ENCODE measurements at places on chromosomes 11 and 22.
A peak's percentile ranks its signal among the peaks of the same experiment; 100 is the strongest.

DNA sequence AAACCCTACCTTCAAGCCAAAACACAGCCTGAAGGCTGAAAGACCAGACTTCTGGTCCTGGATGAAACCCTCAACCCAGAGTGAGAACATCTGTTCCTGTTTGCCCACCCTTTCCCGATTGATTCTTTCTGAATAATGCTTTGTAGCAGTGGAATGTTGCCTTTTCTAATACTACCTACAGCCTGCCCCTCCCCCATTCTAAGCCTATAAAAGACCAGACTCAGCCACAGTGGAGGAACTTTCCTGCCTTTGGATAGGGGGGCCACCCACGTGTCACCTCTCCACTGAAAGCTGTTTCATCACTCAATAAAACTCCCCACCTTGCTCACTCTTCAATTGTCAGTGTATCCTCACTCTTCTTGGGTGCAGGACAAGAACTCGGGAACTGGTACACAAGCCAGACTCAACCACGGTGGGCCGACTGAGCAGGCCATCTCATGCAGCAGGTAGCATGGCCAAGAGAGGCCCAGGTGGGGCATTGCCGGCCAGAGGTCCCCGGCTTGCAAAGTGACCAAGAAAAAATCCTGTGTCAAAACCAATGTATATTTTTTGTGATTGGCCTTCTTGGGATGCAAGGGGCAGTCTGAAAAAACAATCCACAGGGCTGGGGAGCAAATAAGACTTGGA is 6.6 kb upstream of the APOL6 start:
- DNase-seq = no peak

DNA sequence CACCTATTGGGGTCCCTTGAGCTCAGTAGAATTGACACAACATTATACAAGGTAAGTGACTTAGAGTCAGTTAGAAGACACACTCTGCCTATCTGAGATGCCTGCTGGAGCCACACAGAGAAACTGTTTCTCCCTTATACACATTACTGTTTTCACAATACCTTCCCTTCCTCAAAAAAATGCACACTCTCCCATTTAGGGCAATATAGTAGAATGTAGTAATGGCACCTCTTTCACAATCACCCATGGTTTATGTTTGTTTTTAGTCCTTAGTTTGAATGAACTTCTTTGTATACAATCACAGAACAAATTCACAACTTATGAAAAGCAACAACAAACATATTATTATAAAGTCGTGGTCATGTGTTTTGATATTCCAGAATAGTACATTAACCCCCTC is 14.3 kb downstream of the OR52H1 start:
- DNase-seq = no peak

GRCh38 chr22:45842291-45842991 is 134.5 kb downstream of the WNT7B start:
- DNase-seq = peak; percentile 35

DNA sequence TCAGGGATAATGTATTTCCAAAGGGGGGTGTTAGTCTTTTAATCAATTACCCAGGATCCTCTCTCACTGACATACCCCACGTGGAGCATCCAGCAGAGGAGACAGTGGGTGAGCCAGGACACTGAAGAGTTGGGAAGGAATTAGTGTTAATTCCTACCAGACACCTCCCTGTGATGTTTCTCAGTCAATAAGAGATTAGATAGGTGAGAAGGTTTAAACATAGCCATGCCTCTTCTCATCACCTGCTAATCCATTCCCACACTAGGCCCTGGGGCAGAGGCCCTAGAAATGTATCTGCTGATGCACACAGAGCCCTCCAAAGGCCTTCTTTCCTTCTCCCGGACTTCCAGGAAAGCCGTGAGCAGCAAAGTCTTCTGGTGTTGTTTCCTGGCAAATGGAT is 363.6 kb upstream of the LARGE1 start:
- DNase-seq = no peak

- no peak for DNase-seq
These were observed 10.8 kb downstream of the ST3GAL4 start for GRCh38 chr11:126366064-126366822.

DNA sequence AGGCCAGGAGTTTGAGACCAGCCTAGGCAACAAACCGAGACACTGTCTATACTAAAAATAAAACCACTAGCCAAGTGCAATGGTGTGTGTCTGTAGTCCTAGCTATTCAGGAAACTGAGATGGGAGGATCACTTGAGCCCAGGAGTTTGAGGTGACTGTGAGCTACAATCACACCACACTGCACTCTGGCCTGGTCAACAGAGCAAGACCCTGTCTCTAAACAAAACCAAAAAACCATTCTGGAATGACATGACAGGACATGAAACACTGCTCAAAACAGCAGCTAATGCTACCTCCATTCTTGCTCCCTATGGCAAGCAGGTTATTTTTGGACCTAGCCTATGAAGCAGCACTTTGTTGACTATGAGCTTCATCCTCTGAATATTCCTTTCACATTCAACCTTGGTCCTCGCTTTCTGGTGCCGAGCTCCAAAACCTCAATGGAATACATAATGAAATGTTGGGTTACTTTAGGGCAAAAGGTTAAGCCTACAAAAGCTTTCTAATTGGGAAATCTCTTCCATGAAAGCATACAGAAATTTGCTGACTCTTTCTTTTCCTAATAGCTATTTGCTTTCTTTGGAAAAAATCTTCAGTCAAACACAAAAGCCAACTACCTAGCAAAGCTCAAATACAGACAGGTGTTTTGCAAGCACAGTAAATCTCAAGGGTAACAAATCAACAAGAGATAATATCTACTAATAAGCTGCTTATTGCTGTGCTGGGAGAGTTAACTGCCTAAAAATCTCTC is 21.1 kb downstream of the SIK3 start:
- no peak for DNase-seq

GRCh38 chr11:12087075-12088004 is 23.1 kb upstream of the MICAL2 start:
- peak; percentile 63 for DNase-seq

DNA sequence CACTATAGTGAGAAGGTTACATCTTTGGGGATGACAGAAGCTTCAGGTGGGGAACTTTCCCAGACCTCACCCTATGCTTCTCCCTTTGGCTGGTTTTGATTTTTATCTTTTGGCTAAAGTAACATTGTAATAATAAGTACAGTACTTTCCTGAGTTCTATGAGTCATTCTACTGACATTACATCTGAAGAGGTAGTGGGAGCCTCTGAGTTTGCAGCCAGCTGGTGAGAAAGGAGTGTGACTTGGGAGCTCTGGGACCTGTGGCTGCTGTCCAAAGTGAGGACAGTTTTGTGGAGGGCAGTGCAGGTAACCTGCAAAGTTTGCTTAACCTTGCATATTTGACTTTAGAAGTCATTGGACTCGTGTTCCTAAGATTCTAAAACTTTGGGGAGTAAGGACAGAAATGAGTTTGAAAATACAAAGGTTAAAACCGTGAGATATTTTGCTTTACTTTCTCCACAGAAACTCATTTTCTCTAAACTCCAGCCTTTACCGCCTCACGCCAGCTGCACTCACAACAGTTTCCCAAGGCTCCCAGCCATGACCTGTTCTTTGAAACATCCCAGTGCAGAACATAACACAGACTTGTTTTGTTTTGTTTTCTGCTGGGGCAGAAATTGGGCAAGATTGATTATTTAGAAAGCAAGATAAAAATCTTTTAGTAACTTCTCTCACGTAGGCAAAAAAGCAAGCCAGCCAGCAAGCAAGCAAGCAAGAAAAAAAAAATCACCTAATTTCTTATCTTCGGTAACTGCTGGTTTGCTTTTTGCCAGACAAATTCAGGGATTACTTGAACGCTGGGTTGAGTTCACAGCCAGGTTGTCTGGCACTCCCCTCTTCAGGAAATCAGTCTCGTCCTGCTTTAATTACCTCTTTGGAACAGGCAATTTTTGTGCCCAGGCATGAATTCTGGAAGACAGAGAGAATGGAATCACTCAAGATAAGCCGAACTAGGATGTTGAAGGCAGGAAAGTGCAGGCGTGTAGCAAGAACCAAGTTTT is 478.3 kb upstream of the ISX start:
- no peak for DNase-seq

- peak; percentile 78 for DNase-seq
These were observed 113.8 kb downstream of the NECTIN1 start for GRCh38 chr11:119615003-119615881.

- no peak for DNase-seq
These were observed 30.7 kb upstream of the RBX1 start for GRCh38 chr22:40920526-40920925.

DNA sequence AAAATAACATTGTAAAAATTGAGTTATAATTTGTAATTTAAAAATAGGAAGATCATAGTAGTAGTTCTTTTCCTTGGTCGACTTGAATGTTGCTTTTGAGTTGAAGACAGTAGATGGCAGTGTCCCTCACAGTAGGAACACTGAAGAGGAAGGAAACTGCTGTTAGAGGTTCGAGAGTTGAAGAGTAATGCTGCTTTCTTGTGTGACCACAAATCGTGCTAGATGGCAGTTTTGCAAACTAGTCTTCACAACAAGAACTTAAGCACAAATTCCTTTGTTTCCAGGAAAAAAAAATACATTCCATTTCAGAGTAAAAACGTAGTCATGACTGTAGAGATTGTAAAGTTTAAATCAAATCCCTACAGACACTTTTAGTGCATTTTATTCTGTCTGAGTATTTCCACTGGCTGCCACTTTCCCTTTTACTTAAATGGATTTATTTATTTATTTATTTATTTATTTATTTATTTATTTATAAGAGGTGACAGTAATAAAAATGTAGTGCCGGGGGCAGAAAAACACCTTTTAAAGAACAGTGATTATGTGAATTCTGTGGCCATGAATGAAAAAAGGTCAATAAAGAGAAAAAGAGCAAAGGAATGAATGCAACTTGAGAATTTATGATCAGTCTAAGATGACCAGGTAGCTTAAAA is 54.6 kb downstream of the SPECC1L start:
- peak; percentile 92 for DNase-seq

- no peak for DNase-seq
These were observed 93.9 kb downstream of the DSCAML1 start for GRCh38 chr11:117702946-117703598.

GRCh38 chr11:128800871-128801417 is 66.2 kb downstream of the KCNJ1 start:
- no peak for DNase-seq

- DNase-seq = no peak
These were observed 270.3 kb upstream of the RAG2 start for GRCh38 chr11:36868380-36868779.

- DNase-seq = peak; percentile 82
These were observed 3.6 kb downstream of the BCL9L start for GRCh38 chr11:118921929-118922744.

DNA sequence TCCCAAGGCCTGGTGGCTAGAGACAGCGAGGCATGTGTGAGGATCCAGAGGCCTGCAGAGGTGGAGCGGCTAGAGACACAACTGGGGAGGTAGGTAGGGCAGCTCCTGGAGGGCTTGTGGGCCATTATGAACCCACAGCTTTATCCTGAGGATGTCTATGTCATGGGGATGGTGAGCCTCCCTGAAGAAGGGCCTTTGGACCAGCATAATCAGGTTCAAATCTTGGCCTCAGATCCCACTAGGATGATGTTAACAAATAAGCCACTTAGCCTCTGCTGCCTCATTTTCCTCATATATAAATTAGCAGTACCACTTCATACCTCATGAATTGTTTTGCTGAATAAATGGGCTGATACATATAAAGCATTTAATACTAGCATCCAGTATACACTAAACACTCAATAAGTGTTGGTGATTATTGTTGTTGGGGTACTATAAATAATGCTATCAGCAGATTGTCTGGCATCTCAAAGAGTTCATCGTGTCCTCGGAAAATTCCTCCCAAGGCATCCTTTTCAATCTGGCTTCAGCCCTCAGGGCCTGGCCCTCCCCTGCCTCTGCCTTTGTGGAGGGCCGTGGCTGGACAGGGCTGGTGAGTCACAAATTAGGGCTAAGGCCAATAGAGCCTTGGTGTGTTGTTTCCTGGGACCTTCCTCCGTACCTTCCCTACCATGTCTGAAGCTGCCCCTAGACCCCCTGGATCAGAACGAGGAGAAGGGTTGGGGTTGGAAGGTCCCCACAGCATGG is 30.9 kb upstream of the LRRC32 start:
- DNase-seq = peak; percentile 57

- no peak for DNase-seq
These were observed 24.0 kb downstream of the SLCO2B1 start for GRCh38 chr11:75174781-75175370.

DNA sequence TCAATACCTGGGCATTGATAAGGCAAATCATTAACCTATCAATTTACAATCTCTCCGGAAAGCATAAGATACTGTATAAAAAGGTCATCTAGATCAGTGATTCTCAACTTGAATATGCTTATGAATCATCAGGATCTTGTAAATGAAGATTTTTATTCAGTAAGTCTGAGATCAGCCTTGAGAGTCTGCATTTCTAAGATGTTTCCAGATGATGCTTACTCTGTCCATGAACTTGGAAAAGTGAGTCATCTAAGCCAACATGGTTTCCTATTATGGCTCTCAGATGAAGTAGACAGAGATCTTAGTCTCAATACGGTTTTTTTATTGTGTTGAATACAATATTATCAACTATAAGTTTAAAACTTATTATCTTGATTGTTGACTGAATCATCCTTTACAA is 226.4 kb upstream of the KIRREL3 start:
- DNase-seq = no peak

GRCh38 chr11:121762820-121763219 is 310.1 kb upstream of the SORL1-AS1 start:
- peak; percentile 60 for DNase-seq

DNA sequence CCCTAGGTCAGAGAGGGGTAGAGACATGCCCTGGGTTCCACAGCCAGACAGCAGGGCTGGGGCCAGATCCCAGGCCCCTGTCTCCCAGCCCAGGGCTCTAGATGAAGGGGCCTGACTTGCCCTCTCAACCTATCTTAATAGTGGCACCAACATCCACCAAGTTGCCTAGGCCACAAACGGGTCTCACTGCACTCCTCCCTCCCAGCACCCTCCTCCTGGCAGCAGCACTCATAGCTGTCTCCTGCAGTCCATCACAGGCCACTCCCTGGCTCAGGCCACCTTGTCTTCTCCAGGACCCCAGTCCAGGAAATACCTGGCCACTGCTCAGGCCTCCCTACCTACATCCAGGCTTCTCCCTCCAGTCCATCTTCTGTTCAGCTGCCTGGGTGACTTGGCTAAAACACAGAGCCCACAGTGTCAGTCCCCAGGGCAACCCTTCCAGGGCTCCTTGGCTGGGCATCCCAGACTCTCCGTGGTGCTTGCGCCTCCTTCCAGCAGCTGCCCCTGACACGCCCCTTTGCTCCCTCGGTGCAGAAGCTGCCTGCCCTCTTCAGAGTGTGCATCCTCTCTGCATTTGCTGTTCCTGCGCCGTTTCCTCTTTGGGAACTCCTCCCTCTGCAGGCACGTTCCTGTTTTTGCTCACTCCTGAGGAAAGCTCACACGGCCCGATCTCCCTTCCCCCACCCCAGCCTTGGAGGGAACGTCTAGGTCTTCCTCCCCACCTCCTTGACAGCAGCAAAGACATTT is 40.5 kb downstream of the LRRC32 start:
- DNase-seq = peak; percentile 87

DNA sequence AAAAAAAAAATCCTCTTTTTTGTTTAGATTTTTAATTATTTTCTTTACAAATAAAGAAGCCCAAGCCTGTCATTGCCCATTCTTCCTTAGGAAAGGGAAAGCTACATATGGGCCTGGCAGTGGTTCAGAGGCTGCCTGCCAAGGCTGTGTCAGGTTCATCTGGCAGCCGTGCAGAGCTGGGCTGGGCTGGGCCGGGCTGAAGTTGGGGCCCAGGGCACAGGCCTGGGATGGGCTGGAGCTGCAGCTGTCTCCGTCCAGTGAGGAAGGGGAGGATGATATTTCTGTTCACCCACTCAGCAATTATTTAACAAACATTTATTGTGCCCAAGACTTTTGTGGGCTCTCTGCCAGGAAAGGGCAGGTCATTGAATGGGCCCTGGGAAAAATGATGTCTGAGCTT is 4.6 kb downstream of the PRR5L start:
- peak; percentile 91 for DNase-seq

GRCh38 chr11:101323997-101324396 is 194.4 kb upstream of the PGR start:
- peak; percentile 3 for DNase-seq

Data from cardiac fibroblast (primary cell).